ENCODE measurements at places on chromosomes 1 and 21.
A peak's percentile ranks its signal among the peaks of the same experiment; 100 is the strongest.

DNA sequence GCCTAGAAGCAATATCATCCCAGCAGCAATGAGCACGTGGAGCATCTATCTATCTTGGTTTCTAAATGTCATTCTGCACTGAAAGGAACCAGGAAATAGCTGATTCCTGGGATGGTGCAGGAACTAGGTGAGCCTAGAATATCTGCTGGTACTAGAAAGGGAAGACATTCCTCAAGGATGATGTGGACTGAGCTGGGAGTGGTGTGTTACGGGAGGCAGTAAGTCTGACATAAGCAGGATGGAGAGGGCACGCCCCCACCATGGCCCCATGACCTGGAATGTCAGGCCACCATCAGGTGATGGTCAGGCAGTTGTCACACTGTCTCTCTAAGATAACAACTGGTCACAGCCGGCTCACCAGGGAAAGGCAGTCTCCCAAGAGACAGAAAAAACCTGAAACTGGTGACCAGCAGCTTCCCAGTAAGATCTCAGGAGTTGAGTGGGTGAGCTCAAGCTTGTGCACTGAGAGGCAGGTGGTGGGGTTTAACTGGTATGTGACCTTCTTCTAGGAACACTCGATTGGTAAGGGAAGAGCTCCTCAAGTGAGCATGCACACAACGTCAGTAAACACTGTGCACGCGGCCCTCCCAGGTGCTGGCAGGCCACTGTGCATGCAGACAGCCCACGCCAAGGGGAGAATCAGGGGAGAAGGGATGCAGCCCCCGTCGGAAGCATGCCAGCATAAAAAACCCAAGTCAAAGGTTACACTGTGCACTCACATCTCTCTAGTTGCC lies 148.7 kb downstream of the ADSS2 start:
- DNase-seq: peak; percentile 69

DNA sequence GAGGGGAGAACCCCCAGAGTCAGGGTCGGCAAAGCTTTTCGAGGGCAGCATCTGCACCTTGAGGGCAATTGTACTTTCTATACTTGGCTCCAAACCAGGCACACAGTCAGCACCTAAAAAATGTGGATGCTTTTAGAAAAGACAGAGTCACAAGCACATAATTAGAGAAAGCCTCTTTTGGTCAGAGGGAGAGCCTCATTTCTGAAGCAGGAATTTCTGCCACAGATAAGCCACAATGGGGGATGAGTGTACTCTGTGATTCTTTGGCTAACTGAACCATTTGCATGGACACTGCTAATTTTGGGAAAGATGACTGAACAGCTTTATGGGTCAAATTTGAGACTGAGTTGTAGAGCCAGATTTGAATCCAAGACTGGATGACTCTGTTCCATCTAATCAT lies 635.7 kb downstream of the KIF26B start:
- DNase-seq: no peak

DNA sequence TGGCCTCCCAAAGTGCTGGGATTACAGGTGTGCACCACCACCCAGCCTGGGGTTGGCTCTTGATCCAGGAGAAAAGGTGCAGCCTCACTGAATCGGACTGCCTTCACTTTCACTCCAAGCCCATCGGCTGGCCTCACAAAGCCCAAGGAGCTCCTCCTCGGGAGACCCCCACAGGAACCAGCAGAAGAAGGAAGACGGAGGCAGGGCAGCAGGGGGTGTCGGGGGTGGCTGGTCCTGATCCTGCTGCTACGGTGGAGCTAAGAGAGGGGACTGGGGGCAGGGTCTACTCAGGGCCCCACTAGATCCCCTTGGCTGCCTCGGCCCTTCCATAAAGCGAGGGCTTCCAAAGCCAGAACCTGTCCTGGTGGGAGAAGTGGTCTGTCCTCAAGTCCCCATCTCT lies 93.9 kb downstream of the STUM start:
- DNase-seq: no peak

DNA sequence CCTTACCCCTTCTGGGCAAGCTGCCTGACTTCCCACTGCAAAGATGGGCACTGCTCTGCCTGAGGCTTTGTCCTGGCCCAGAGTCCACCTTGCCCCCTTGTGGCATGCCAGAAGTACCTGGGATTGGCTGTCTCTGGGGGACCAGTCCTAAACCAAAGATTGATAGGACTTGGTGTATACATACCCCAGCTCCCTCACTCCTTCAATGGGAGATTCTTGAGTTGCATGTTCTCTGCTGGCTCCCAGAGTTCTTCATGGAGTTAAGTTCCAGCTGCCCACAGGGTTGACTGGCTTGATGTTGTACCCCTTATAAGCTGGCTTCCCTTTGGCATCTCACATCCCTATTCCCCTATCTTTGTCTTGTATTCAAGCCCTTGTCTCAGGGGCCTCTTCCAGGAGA lies 244.8 kb downstream of the GRIK3 start:
- DNase-seq: no peak

- peak; percentile 31 for DNase-seq
Measured at GRCh38 chr1:2199042-2199810, 4.7 kb upstream of the FAAP20 start.

GRCh38 chr1:203546274-203546673 lies 52.3 kb downstream of the OPTC start:
- DNase-seq: no peak

GRCh38 chr21:15743593-15743992 lies 13.8 kb downstream of the USP25 start:
- DNase-seq: no peak

GRCh38 chr1:177354247-177354646 lies 183.5 kb downstream of the BRINP2 start:
- DNase-seq: no peak

GRCh38 chr1:14300991-14301703 lies 297.3 kb upstream of the KAZN start:
- DNase-seq: no peak
